ENCODE measurements at places on chromosomes 2 and 18.

GRCh38 chr18:23209031-23209430 is 73.7 kb downstream of the CABLES1 start:
- H3K4me1 ChIP-seq, result no peaks in the 10 kb centered on the region
- H3K36me3 ChIP-seq, result peaks cover 2% of the 10 kb centered on the region
- H3K27ac ChIP-seq, result no peak overlapping the region
- H3K4me3 ChIP-seq, result no peak overlapping the region
- DNase-seq, result no peak

- H3K36me3 ChIP-seq, result no peaks in the 10 kb centered on the region
- H3K27ac ChIP-seq, result no peak overlapping the region
- no peak overlapping the region for H3K4me3 ChIP-seq
- peaks cover 5% of the 10 kb centered on the region for H3K4me1 ChIP-seq
- no peaks in the 10 kb centered on the region for H3K27me3 ChIP-seq
- DNase-seq, result no peak
Measured at GRCh38 chr2:84946204-84947009, 24.6 kb upstream of the KCMF1 start.

GRCh38 chr2:111999809-112000208 is 55.3 kb upstream of the TMEM87B start:
- H3K27ac ChIP-seq, result no peak overlapping the region
- H3K27me3 ChIP-seq, result no peaks in the 10 kb centered on the region
- no peak for DNase-seq
- no peaks in the 10 kb centered on the region for H3K36me3 ChIP-seq
- H3K4me1 ChIP-seq, result peaks cover 1% of the 10 kb centered on the region

DNA sequence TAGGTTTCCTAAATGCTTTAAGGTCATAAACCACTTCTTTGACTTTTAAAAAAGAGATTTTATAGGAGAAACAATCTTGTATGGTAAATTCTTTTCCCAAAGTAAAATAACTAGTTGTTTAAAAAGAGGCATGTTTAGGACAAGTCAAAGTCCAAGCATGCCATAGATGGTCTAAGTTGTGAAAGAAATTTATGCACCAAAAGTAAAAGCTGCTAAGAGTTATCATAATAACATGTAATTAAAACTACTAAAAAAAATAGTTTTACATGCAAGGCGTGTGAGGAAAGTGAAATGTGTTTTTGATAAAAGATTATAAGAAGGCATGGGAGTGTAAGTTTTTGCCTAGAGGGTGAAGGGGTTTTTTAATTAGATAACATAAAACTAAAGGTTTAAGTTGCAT is 22.5 kb downstream of the FAM210A start:
- H3K36me3 ChIP-seq, result no peaks in the 10 kb centered on the region
- H3K27me3 ChIP-seq, result no peaks in the 10 kb centered on the region
- H3K4me3 ChIP-seq, result no peak overlapping the region
- H3K4me1 ChIP-seq, result no peaks in the 10 kb centered on the region

DNA sequence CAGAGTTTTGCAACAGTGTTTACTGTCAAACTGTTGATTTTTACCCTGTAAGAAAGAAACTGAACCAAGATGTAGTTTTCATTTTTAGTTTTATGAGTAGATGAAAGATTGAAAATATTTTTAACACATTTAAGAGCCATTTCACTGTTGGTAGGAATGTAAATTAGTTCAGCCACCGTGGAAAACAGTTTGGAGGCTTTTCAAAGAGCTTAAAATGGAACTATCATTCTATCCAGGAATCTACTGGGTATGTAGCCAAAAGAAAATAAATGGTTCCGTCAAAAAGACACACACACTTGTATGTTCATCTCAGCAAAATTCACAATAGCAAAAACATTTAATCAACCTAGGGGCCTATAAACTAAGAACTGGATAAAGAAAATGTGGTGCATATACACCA is 729.8 kb upstream of the CDH7 start:
- DNase-seq, result no peak
- no peaks in the 10 kb centered on the region for H3K36me3 ChIP-seq
- H3K27ac ChIP-seq, result no peak overlapping the region
- no peaks in the 10 kb centered on the region for H3K27me3 ChIP-seq

DNA sequence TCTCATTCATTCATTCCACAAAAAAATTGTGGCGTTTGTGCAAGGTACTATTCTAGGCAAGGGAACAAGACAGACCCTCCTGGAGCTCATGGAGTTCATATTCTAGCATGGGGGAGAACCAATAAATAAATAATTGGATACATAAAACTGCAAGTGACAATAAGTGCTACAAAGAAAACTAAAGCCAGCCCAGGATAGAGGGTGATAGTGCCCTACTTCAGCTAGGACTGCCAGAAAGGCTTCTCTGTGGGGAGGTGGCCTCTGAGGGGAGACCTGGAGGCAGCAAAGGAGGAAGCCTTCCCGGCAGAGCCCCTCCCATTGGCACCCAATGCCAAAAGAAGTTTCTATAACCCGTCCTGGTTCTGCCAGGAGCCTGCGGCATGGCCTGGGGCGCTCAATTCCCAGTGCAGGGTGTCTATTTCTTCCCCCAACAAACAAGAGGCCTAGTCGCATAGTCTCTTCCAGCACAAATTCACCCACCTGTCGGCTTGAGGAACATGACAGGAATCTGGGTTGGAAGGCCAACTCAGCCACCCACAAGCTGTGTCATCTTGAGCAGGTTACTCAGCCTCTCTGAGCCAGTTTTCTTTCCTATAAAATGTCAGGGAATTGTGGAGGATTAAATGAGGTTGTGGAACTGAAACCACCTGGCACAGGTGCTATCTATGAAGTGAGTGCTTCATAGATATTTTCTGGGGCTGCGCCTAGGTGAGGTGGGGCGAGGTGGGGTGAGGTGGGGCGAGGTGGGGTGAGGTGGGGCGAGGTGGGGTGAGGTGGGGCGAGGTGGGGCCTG is 94.3 kb downstream of the ZFP36L2 start:
- H3K27me3 ChIP-seq, result no peaks in the 10 kb centered on the region
- H3K36me3 ChIP-seq, result no peaks in the 10 kb centered on the region
- DNase-seq, result no peak

DNA sequence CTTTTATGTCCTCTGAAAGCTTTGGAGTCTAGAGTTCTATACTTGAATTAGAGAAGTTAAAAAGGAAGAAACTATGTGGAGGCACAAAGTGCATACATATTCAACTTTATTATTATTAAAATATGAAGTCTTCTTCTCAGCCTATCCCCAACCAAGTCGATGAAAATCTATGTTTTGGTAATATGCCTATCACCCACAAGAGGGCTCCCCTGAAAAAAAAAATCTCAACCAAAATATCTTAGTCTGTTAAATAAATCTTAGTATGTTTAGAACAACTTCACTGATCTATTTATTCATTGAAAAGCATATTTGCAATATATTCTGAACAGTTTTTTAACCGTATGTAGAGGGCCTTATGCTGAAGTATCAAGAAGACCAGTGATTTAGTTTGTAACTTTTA is 804.5 kb downstream of the TDRD15 start:
- H3K4me3 ChIP-seq, result no peak overlapping the region
- no peaks in the 10 kb centered on the region for H3K36me3 ChIP-seq
- H3K27ac ChIP-seq, result no peak overlapping the region
- DNase-seq, result no peak
- H3K4me1 ChIP-seq, result no peaks in the 10 kb centered on the region

DNA sequence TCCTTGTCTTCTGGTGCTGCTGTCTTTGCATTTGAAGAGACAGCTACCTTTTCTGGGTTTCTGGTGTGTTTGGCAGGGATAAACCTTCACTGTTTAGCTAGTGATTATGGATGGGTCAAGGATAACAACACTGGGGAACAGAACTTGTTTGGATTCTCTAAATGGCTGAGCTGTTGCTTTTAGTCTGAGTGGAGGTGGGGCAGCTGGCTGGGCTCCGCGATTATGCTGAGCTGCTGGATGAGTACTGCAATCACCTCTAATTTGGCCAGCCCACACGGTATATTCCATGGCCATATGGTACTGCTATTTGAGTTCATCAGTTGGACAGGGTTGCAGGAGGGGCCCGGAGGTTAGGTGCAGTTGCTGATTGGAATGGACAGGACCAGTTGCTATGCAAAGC is 361.6 kb upstream of the TFPI start:
- H3K27ac ChIP-seq, result no peak overlapping the region
- no peaks in the 10 kb centered on the region for H3K4me1 ChIP-seq
- no peaks in the 10 kb centered on the region for H3K36me3 ChIP-seq
- no peak for DNase-seq

DNA sequence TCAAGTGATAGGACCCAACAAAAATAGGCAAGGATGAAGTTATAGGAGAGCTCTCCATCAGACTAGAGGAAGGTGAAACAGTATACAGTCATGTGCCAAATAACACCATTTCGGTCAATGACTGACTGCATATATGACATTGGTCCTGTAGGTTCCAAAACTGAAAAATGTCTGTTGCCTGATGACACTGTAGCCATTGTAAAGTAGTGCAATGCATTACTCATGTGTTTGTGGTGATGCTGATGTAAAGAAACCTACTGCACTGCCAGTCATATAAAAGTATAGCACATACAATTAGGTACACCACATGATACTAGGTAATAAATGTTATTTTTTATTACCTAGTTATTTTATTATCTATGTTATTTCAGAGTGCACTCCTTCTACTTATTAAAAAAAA is 147.9 kb downstream of the GREB1L start:
- DNase-seq, result no peak
- no peaks in the 10 kb centered on the region for H3K36me3 ChIP-seq
- H3K27me3 ChIP-seq, result peaks cover 25% of the 10 kb centered on the region

- H3K27ac ChIP-seq, result no peak overlapping the region
- H3K27me3 ChIP-seq, result no peaks in the 10 kb centered on the region
- DNase-seq, result no peak
- H3K4me1 ChIP-seq, result no peaks in the 10 kb centered on the region
Measured at GRCh38 chr2:46521215-46521683, 41.9 kb downstream of the TMEM247 start.

- no peak overlapping the region for H3K4me3 ChIP-seq
- H3K4me1 ChIP-seq, result no peaks in the 10 kb centered on the region
- H3K36me3 ChIP-seq, result no peaks in the 10 kb centered on the region
- no peak overlapping the region for H3K27ac ChIP-seq
Measured at GRCh38 chr2:22281033-22281432, 1103.9 kb upstream of the KLHL29 start.

DNA sequence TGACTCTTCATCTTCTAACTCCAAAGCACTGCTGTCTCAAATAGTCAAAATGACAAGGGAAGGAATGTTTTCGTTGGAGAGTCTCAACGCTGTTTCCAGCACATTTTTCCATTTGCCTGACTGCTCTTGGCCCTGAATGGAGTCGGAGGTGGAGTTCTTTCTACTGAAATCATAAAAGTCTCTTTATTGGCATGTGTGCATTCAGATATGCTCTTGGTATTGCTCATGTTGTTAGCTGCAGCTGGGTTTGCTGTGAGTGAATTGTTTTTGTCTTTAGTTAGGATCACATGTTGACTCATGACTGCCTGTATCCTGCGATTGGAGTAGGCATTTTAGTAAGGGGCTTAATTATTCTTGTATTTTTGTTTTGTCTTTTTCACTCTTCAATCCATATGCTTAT is 16.8 kb downstream of the TMEM17 start:
- no peaks in the 10 kb centered on the region for H3K36me3 ChIP-seq
- no peak for DNase-seq
- H3K4me3 ChIP-seq, result no peak overlapping the region
- H3K4me1 ChIP-seq, result no peaks in the 10 kb centered on the region
- no peak overlapping the region for H3K27ac ChIP-seq

DNA sequence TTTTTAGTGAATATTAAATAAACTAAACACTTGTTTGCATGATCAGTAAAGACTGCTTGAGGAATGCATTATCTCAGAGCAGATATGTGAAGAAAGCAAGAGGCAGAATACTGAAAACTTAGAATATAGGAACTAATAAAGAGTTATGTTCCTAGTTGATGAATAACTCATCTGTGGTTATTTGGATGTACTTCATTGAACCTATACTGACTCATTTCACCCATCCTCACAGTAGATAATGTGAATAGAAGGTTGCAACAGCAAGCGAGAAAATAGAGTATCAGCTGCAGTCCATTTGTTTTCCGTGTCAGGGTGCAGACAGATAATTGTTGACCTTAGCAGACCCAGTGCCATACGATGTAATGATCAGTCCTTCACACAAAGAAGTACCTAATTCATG is 945.7 kb upstream of the LRRTM1 start:
- no peak for DNase-seq
- H3K27ac ChIP-seq, result no peak overlapping the region

Measured in iPS DF 6.9 (cell line).